ENCODE measurements at places on chromosomes 5 and 9.

GRCh38 chr5:78611126-78611605 is 37.4 kb downstream of the LHFPL2 start:
- DNase-seq = no peak

DNA sequence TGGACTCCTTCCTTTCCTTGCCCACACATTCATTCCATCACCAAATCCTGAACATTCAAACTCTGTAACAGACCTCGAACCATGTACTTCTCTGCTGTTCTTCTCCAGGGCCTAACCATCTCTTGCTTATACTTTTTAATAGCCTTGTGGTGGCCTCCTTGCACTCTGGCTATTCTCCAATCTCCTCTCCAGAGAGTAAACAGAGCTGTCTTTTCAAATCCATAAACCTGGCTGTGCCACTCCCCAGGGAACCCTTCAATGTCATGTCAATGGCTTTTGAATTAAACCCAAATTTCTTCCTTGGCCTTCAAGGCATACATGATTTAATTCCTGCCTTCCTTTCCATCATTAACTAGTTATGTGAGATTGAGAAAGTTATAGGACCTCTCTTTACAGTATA is 277.6 kb upstream of the EFNA5 start:
- no peak for DNase-seq

GRCh38 chr9:133781828-133782135 is 43.6 kb upstream of the SARDH start:
- no peak for DNase-seq

- no peak for DNase-seq
Measured at GRCh38 chr5:126682856-126683255, 82.1 kb downstream of the PHAX start.

- DNase-seq = no peak
Measured at GRCh38 chr9:135920256-135920930, 13.0 kb upstream of the CAMSAP1 start.

- DNase-seq = no peak
Measured at GRCh38 chr9:86821006-86821845, 126.1 kb downstream of the GAS1 start.

DNA sequence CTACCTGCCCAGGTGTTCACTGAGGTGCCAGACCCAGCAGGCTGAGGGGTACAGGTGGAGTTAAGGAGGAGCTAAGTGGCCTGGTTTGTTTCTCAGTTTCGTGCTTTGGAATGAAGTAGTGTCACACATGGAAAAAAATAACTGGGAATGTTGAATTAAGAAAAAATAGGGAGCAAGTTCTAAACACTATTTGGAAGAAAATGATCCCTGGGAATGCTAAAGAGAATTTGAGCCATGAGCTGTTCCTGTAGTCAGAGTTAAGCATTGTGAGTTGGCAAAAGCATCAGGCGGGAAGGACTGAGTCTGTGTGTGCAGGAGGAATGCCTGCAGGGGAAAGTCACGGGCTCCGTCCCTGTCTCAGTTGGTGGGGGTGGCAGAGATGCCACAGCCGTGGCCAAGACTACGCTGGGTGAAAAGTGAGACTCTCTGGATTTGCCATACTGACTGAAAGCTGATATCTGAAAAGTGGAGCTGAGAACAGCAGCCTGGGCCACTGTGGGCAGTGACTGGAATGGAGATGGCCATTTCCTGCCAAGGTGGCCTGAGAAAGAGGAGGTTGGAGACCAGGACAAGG is 37.0 kb downstream of the SYK start:
- DNase-seq = no peak

DNA sequence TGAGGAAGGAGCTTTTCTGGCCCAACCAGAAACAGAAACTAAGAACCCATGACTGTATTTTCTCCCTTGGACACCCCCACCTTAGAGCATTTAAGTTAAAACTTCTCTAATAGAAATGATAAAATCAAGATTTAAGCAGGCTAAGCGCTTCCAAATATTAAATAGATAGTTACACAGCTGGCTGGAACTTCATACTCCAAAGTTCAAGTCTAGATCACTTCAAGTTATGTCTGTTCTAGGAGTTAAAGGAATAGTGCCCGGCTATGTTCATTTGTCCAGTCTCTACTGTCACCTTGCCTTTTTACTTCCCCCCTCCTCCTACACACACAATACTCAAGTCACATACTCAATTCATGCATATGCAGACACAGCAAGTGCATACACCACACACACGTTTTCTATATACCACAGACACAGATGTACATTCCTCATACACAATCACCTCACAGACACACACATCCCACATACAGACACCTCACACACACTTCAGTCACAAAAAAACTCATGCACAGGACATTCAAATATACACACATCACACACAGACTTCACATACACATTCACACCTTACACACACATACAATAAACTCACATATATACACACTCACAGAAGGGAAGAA is 237.7 kb downstream of the PDE4D start:
- no peak for DNase-seq

GRCh38 chr9:38249049-38249448 is 143.5 kb upstream of the ALDH1B1 start:
- no peak for DNase-seq

DNA sequence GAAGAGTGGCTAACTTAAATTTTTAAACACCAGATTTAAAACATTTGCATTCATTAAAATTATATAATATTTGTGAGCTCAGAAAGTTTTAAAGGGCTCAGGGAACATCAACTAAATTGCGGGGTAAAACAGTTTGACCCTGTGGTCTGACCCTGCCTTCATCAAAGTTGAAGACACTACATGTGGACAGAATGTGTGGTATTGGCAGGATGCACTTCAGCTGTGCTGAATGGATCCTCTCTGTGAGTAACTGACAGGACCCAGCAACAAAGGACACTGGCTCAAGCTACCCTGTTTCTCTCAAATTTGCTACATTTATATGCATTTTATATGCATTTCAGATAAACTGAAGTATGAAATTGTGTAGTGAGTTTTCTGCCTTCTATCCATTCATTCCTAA is 288.5 kb downstream of the ZNF608 start:
- no peak for DNase-seq

- DNase-seq = no peak
Measured at GRCh38 chr9:129412814-129413536, 207.9 kb downstream of the C9orf50 start.

DNA sequence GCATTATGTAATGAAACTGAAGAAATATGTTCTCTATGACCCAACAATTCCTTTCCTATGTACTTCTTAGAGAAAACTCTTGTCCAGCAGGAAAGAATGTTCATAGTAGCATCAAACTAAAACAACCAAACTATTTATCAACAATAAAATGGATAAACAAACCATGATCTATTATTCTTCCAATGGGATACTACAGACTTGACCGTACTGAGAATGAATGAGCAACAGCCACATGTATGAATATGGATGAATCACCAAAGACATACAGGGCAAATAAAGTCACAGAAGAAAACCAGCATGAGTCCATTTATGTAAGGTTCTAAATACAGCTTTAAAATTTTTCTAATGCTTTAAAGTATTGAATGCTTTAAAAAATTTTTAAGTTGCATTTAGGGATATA is 73.6 kb upstream of the SUSD1 start:
- DNase-seq = no peak

DNA sequence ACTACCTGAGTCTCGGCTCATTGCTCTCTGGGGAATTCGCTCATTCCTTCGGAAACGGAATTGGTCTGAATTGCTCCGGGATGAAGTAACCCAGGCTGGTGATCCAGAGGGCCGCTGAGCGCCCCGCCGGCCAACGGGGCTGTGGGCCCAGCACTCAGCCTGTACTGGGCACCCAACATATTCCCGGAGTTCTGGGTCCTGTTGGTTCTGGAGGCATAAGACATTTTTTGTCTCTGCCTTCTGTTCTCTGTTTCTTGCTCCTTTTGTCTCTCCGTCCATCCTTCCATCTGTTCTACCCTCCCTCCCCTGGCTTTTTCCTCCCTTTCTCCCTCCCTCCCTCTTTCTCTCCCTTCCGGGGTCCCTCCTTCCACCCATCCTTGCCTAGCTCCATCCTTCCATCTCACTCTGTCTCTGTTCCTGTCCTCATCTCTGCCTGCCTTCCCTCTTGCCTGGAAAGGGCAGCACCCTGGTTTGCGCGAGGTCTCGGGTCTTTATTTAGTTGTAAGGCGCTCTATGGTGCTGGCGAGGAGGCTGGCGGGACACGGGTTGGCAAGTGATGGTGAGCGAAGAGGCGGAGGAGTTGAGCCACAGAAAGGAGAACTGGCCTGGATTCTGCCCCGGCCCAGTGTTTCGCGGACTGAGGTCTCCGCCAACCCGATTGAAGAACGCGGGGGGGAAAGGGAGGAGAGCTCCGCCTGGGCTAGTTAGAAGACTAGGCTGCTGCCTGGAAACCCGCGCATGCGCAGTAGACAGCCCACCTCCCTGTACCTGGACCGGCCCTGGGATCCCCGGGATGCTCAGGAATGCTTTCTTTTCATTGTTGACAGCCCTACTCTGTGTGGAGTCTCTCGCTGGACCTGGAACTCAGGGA is 1468.0 kb downstream of the FOXD4L5 start:
- peak; percentile 70 for DNase-seq

GRCh38 chr9:87226896-87227295 is 270.8 kb upstream of the DAPK1 start:
- DNase-seq = no peak

GRCh38 chr9:36161187-36161586 is 8.0 kb upstream of the CCIN start:
- no peak for DNase-seq

DNA sequence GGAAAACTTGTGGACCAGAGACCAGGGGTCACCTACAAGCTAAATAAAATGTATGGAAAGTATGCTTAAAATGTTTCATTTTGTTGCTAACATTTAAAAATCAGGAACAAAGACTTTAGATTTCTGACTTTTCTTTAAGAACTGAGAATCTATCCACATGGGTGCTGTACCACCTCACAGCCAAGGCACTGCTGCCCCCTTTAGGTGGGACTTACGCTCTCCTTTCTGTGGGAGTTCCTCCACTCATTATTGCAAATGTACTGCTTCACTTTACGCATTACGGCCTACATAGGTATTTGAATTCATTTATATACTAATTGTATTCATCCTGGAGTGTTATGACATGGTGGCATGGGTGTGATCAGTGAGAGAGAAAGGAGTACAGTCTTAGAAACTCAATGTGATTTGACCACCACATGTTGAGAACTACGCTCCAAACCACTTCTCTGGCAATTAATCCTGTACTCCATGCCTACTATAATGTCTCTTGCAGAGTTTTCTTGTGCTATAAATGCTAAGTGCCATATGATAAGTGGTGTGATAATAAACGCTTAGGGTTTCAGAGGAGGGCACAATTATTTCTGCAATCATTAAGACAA is 24.7 kb upstream of the CETN3 start:
- no peak for DNase-seq

GRCh38 chr9:133383438-133383837 is 7.3 kb downstream of the STKLD1 start:
- DNase-seq = no peak

DNA sequence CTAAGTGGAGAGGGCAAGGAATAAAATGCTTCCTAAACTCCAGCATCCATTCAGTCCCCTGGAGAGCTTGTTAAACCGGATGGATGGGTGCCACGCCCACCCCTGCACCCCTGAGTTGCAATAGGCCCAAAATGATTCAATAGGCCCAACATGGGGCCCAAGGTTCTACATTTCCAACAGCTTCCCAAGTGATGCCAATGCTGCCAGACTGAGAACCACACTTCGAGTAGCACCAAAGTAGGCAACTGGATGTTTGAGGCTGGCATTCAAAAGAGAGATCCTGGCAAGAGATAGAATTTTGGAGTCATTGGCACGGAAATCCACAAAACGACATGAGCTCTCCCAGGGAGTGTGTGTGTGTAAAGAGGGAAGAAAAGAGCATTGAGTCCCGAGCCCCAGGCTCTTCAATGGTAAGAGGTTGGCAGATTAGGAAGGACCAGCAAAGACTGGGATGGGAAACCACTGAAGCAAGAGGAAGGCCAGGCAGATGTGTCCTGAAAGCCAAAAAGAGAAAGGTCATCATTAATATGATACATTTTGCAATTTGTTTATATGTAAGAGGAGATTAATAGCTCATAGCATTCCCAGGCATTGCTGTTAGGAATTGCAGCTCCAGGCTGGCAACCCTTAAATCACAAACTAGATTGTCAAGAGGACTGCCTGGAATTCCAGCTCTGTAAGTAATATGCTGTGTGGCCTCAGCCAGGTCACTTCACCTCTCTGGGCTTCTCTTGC is 130.6 kb downstream of the KCNIP1 start:
- DNase-seq = no peak

- DNase-seq = no peak
Measured at GRCh38 chr9:33908749-33909148, 91.8 kb downstream of the UBE2R2 start.

- DNase-seq = no peak
Measured at GRCh38 chr9:122040561-122041242, 52.4 kb downstream of the TTLL11 start.
